ENCODE measurements at places on chromosomes 3 and 15.

DNA sequence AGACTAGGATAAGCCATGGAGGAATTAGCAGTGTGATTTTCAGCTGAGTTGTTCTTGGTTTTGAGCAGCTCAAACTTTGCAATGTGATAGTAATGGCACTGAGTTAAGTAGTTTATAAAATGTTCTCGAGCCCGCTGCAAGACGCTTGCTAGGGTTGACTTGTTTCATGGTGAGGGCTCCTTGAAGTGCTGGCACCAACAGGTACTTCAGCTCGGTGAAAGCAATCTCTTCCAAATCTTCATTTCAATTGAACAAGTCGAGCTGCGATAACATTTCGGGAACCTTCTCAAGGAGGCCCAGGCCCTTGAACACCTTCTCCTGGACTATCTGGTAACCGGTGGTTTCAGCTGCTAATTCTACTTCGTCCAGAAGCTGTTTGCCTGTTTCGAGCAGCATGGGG is 50.8 kb upstream of the DYNC1LI1 start:
- DNase-seq = no peak

- DNase-seq = no peak
These were observed 208.1 kb downstream of the SATB1 start for GRCh38 chr3:18216996-18217395.

GRCh38 chr3:148078658-148079057 is 619.0 kb upstream of the AGTR1 start:
- DNase-seq = no peak

DNA sequence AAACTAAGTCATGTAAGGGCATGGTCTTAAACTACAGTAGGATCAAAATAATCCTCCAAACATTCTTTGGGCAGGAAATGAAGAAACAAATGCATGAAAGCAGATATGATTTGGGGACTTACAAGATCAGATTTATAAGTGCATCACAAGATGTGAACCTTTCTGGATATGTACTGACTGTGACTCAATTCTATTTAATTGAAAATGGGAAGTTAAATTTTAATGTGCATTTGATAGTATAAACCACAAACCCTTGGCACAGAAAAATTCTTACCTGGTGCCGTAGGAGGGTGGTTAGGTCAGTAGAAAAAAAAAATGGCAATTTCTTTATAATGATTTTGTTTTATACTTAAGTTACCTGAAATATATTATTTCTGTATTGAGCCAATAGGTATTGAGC is 262.5 kb upstream of the TGFBR2 start:
- DNase-seq = no peak

DNA sequence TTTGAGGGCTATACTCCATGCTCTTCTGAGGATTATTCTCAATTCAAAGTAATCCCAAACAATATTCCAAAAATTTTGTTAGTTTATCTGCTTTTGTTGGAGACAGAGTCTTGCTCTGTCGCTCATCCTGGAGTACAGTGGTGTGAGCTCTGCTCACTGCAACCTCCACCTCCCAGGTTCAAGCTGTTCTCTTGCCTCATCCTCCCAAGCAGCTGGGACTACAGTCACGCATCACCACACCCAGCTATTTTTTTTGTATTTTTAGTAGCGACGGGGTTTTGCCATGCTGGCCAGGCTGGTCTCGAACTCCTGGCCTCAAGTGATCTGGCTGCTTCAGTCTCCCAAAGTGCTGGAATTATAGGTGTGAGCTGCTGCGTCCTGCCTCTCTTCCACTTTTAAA is 39.1 kb downstream of the MEF2A start:
- no peak for DNase-seq
